ENCODE measurements at places on chromosomes 4 and X.
A peak's percentile ranks its signal among the peaks of the same experiment; 100 is the strongest.

DNA sequence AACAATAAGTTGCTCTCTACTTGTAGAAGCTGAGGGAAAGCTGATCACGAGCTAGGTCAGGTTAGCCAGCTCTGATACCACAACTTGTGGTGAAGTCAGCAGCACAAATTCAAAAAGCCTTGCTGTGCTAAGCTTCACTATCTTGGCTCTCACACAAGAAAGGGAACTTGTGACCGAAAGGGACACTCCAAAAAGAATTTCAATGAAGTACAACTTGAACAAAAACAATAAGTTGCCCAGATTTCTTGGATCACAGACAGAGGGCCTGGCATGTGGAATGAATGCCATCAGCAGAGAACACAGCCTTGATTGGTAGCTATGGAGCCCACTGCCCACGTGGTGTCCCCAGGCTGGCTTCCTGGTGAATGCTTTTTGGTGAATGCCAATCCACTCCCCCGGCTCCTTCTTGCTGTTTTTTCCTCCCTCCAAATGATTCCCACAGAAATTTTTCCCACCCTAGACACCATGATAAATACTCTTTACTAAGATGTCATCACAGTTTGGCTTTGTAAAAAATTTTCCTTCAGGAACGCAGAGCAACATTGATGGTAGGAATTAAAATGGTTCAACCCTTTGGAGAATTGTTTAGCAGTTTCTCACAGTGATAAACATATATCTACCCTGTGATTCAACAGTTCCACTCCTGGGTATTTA is 82.6 kb downstream of the ANXA3 start:
- DNase-seq: peak; percentile 64

DNA sequence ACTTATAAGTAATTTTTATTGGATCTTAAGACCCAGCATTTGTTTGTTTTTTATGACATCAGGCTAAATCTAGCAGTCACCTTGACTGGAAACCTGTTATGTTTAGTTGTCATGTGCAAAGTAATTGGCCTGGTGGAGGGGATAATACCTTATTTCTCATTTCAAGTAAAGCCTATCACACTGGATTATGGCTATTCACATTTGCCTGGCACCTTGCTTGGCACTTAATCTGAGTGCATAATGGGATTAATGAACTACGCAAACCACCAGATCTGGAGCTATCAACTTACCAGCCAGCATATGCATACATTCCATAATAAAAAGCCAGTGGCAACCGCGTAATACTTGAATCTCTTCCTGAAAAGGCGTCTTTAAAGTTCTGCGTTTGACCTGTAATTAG is 23.2 kb downstream of the SLC7A11 start:
- no peak for DNase-seq

GRCh38 chr4:89249313-89249712 is 58.3 kb downstream of the GPRIN3 start:
- DNase-seq: no peak

GRCh38 chrX:70436343-70436742 is 8.3 kb upstream of the DLG3 start:
- DNase-seq: no peak

- DNase-seq: no peak
Observed at GRCh38 chrX:14777525-14777924, 95.3 kb downstream of the FANCB start.

DNA sequence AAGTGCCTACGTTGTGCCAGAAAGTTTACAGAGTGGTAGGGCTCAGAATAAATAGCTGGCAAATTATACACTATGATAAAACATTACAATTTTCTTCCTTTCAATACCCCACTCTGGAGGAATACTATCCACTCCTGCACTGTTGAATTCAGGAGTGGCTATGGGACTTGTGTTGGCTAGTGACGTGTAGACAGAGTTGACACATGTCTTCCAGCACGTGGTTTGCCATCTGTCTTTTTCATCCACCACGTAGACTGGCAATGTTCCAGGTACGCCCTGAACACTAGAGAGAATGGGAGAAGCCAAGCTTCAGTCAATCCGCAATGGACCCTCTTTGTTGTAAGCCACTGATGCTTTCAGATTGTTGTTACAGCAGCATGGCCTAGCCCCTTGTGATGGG is 168.8 kb upstream of the RBPJ start:
- no peak for DNase-seq

DNA sequence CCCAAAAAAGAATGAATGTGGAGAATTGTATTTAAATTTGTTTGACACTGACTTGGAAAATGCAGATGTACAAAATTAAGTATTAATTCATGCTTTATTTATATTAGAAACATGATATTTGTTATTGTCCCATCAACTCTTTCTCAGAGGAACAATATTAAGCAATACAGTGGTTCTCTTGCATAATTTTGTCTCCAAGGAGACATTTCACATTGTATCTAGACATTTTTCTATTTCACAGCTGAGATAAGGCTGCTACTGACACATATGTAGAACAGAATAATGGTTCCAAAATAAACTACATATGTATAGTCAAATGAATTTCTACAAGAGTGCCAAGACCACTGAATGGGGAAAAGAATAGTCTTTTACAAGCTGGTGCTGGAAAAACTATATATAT is 427.9 kb upstream of the SPANXN1 start:
- no peak for DNase-seq

DNA sequence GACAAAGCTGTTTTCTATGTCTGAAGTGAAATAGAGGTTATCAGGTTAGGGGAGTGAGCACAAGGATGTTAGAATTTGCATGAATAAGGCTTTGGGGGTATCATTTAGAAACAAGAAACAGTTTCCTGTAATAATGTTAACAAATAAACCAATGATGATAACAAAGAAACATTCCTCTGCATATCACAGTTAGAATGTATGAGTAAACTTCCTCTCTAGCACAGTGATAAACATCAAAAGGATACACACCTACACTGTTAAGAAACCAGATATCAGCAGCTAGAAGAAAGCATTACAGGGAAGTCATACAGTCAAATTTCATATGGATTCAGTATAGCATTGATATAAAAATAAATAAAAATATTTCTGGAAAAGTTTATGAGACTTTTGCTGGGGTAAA is 340.0 kb upstream of the MAGEB16 start:
- DNase-seq: no peak

DNA sequence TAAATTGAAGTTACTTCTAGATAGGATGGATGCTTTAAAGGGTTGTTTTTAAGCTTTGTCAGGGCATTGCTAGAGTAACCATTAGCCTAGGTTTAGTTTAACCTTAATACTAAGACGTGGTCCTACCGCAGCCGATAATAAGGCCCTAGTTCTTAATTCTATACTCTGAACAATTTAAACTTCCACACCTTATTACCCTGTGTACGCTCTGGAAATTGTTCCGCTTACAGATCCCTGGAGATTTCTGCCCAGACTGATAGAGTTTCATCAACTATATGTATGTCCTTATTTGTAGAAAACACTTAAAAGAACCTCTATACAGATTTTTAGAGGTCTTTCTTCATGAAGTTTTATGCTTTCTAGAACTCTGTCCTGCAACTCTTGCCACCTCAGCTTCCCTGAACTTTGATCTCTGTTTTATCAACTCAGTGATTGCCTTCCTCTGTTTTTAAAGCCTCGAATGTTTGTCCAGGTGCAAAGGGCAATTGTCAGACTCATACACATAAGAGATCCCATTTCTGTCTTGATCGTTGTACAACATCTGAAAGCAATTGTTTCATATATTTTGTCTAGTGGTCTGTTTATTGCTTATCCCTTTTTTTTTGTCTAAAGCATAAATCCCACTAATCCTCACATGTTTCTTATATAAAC is 71.1 kb upstream of the VCX start:
- DNase-seq: no peak
